ENCODE measurements at places on chromosomes 16 and 17.

- no peak for DNase-seq
These were observed 8.1 kb upstream of the NLRP1 start for GRCh38 chr17:5592382-5592781.

- no peak for DNase-seq
These were observed 23.2 kb downstream of the LITAF start for GRCh38 chr16:11563493-11564040.

DNA sequence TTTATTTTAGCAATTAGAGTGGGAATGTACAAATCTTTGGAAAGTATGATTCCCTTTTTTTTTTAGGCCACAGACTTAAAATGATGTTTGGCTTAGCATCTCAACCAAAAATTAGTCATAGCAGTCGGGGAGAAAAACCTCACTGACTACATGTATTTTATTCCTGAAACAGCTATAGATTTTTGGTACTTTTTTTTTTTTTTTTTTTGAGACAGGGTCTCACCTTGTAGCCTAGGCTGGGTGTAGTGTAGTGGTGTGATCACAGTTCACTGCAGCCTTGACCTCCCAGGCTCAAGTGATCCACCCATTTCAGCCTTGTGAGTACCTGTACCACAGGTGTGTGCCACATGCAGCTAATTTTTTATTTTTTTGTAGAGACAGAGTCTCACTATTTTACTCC lies 23.4 kb downstream of the RNFT1 start:
- no peak for DNase-seq

DNA sequence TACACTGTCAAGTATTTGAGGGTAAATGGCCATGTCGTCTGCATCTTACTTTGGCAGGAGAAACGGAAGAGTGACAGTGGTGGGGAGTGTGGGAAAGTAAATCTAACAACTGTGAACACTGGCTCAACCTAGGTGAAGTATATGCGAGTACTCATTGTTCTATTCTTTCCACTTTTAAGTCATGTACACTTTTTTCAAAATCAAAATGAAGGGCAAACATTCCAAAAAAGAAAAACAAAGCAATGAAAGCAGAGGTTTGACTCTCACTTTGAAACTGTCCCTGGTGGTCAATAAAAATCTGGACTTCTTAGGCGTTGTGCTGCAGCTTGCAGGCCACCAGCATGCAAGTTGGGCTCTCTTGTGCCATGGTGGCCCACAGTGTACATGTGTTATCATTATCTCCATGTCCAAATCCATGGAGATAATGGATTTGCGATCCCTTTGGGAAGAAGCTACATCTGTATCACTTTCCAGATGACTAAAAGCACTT lies 32.7 kb downstream of the STAT5B start:
- DNase-seq: no peak

GRCh38 chr16:51163366-51163765 lies 12.3 kb upstream of the SALL1 start:
- no peak for DNase-seq

DNA sequence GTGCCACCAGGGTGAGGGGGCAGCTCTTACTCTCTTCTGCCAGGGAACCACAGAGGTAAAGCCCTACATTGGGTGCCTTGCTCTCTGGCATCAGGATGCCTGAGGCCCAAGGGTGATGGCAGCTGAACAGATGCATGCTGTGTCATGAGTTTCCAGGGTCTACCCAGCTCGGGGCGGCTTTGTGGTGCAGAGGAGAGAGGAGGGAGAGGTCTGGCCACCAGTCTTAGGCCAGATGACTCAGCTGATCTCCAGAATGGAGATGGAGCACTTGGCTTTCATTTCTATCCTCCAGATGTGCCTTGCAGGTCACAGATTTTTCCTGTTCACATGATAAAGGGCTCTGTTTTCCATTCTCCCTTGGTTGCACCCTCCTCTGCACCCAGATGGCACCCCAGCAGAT lies 23.6 kb upstream of the USP22 start:
- DNase-seq: no peak

DNA sequence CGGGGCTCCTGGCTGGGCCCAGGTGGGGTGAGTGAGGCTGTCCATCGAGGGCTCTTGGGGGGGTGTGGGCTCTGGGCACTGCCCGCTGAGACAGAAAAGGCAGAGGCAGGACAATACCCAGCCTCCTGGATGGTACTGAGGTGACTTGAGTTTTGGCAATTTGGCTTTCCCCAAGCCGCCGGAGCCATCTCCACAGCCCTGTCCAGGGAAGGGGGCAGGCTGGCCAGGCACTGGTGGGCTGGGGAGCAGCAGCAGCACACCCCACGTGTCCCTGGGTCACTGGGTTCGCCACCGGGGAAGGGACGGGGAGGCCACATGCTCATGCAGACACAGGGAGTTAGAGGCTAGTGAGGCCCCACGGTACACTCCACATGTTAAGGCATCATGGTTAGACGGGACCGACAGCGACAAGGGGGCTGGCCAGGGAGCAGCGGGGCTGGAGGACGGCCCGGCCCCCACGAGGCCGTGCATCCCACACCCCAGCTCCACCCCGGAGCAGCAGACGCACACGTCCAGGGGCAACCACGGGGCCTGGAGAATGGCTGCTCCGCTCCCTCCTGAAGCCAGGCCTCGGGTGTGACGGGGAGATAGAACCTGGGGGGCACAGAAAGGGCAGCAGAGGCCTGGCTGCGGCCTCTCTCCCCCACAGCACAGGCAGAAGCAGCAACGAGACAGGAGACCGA lies 3.0 kb downstream of the ARHGDIA start:
- DNase-seq: no peak

DNA sequence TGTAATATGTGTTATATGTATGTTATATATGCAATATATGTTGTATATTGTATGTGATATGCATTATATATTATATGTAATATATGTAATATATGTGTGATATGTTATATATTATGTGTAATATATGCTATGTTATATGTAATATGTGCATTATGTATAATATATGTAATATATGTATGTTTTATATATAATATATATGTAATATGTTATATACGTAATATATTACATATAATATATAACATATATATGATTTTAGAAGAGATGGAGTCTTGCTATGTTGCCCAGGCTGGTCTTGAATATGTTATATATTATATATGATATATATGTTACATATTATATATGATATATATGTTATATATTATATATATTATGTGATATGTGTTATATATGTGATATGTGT lies 65.5 kb upstream of the DNAH17 start:
- no peak for DNase-seq

- DNase-seq: no peak
These were observed 28.5 kb upstream of the C17orf107 start for GRCh38 chr17:4870855-4871254.

GRCh38 chr16:7585705-7586104 lies 253.1 kb downstream of the RBFOX1 start:
- DNase-seq: no peak

DNA sequence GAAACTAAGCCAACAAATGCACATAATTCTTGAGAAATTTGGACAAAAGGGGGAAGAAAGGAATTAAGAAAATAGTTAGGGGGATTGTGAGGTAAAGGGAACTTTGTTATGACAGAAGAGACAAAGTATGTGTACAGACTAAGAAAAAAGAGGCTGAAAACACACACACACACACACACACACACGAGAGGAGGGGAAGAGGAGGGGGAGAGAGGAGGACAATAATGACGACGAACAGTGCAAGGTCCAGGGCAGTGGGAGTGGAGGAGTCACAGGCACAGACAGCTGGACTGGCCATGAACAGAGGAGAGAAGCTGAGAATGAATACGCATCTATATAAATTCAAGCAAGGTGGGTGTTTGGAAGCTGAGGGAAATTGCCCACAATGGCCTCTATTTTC lies 44.6 kb downstream of the MARVELD3 start:
- no peak for DNase-seq

DNA sequence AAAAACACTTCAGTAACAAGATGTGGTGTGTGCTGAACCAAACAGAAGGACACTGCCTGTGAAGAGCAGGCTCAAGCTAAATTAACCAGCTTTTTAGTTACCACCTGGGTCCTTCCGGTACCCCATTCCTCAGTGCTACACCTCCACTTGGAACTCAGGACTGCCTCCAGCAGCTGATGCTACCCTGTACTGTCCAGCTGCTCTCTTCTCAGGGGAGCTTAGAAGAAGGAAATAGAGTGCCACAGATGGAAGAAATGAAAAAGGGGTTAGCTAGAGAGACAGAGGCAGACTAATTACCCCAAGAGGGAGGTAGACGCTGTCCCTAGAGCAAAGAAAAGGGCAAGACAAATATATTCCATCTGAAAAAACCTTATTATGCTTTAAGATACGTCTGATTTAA lies 5.7 kb downstream of the MED13 start:
- DNase-seq: no peak

DNA sequence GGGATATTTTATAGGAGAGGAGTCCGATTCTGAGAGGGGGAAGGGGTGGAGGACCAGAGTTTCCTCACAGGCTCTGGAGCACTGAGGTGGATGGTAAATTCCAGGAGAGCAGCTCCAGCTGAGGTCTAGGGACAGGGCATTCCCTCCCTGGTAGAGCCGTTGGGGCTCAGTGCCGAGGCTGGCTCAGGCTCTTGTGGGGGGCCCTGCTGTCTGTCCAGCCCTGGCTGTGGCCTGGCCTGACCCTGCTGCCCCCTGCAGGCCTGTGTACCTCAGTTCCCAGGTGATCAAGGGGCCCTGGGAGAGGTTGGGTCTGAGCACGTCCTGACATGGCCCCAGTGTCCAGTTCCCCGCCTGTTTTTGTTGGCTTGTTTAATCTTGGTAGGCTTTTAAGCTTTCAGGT lies 16.8 kb downstream of the ZNF750 start:
- no peak for DNase-seq

DNA sequence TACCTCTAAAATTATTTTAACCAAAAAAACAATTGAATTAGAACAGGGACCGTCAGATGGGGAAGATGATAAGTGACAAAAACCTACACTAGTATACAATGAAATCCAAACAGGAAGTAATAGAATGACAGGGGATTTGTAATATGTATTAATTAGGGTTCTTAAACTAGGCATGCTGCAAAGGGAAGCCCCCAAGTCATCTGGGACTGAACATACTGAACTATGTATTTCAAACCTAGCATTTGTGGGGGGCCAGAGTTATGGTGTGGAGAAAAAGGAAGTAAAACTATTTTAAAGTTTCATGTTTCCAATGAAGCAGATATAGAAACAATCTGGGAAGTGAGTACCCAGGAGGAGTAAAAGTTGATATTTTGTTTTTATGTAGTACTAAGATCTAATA lies 133.2 kb upstream of the HS3ST3A1 start:
- no peak for DNase-seq

- no peak for DNase-seq
These were observed at the start of gene ASPHD1 for GRCh38 chr16:29900102-29900887. Gene ASPHD1, plus strand, starts transcription at chr16:29900488. Its CDS starts 484 bp downstream, at chr16:29900972.

DNA sequence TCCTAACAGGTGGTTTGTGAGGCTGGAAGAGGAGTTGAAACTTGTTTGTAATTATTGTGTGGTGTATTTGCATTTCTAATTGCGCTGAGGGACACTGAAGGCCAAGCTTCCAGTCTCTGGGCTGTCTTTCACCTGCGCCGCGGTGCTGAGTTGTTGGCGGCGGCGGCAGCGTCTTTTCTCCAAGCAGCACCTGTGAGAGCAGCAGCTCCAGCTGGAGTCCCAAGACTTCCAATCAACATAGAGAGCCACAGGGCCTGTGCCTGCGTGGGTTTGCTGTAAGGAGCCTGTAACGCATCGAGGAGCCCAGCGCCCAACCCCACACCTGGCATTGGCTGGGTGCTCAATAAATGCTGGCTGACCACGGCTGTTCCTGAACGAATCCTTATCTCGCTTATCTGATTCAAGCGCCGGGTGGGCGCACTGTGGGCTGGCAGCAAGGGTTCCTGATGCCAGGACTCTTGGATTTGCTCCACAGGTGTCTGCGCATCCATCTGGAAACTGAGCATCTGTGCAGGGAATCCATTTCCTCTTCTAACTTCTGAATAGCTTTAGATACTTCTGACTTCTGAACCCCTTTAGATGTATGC lies 138.1 kb downstream of the ASIC2 start:
- no peak for DNase-seq

GRCh38 chr16:69443927-69444631 lies 19.7 kb downstream of the CYB5B start:
- no peak for DNase-seq

DNA sequence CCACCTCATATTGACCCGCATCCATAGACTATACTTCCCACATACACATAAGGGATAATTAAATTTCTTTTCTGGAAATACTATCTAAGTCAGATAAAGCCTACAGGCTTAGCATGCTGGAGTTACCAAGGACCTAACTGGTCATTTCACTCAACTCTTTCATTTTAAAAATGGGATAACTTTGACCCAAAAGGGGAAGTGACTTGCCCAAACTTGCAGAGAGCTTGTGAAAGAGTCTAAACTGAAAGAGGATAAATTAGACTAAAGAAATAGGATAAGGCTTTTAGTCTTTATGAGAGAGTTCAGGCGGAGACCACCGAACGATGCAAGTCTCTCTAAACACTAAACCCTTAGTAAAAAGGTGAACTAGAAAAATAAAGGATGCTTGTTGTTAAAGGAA lies 3.9 kb upstream of the KRT33A start:
- DNase-seq: no peak

- no peak for DNase-seq
These were observed 16.2 kb upstream of the RMI2 start for GRCh38 chr16:11329071-11329491.

GRCh38 chr16:19710191-19710908 lies 7.7 kb downstream of the KNOP1 start:
- DNase-seq: no peak

DNA sequence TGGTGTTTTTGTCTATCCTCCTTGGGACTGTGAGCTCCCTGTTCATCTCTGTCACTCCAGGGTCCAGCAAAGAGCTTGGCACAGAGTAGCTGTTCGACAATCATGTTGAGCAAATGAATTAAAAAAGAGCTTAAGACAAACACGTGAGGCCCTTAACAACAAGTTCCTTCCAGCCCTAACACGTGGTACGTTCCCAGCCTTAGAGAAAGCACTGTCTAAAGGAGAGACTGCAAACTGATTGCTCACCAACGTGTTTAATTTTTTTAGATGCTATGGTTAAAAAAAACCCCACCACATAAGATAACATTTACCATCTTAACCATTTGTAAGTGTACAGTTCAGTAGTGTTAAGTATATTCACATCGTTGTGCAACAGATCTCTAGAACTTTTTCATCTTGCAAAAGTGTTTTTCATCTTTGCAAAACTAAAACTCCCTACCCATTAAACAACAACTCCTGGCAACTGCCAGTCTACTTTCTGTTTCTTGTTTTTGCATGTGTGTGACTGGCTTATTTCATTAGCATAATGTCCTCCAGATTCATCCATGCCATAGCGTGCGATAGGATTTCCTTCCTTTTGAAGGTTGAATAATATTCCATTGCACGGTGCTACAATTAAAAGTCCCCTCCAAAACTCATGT lies 28.2 kb downstream of the LAT start:
- no peak for DNase-seq

GRCh38 chr16:69294051-69294450 lies 17.1 kb upstream of the VPS4A start:
- DNase-seq: no peak

- DNase-seq: no peak
These were observed 3.5 kb upstream of the C16orf95 start for GRCh38 chr16:87320510-87321227.

DNA sequence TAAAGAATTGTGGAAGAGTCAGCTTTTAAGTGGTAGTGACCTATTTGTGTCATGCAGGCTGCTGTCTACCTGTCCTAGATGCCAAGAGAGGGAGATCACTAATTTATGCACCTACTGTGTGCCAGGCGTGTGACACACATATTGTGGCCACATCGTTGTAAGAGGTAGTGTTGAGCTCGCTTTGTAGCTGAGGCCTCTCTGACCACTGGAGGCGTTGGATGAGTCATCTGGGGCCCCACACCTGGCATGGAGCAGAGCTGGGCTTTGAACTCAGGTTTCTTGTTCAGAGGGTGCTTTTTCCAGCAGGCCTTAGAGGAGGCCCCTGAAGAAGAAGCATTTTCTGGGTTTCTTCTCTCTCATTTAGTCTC lies 52.3 kb upstream of the LGALS9 start:
- no peak for DNase-seq

Data from NCI-H1048 (cell line).